ENCODE measurements at places on chromosomes 2 and 18. TPM values are rescaled to one million over a fixed set of nuclear protein-coding genes. Genes with fewer than 3 reads are reported as not detected.

DNA sequence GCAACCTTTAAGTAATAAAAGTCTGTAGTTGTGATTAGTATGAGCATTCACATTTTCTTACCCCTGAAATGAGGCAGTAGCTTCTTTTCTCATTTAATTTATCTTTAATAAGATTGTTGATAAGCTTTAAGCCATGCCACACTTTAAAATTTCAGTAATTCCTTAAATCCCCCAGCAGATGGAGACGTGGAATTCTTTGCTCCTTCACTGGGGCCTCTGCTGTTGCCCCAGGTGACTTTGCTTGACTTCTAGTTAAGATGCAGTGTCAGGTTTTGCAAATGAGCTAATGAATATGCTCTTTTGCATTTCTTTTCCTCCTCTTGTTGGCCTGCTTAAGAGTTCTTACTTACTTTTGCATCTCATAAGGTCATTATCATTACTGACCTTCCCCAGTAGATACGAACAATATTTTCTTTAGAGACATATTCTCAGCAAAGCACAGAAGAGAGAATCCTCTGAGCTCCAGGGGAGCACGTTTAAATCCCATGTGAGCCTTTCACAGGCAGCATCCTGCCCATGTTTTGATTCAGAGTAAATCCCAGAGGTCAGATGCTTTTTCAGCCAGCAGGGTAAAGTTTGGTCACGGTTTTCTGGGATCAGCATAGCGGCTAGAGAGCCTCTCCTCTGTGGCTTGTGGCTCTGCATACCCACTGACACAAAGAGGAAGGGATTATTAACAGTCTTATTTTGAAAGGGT is 222.9 kb downstream of the PTPRM start:
- no peak for DNase-seq

DNA sequence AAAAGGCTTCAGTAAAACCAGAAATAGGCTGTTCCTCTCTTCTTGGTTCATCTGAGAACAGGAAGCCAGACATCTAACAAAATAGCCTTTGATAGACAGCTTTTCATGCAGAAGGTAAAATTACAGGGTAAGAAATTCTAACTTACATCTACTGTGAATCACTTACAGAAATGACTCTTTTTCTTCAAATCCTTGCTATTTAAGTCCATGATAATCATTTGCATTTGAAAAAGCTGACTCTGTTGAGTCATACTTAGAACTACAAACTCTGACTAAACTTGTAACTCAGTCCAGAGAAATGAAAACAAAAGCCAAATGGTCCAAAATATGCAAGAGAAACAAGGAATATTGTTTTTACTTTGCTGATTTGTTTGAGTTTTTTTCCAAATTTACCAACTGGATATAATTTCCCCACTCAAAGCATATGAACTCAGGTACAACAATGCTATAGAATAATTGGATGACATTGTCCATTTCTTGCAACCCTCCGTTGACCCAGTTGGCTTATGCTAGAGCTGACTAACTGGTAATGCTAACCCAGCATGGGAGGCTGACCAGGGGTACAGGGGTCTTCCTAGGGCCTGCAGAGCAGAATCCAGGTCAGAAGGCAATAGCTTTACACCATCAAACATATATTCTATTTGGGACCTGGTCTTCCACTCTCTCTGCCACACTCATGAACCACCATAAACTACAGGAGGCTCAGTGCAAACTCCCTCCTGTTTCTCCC is 18.8 kb upstream of the MREG start:
- DNase-seq: no peak

GRCh38 chr2:97812931-97813330 is 99.6 kb downstream of the ZAP70 start:
- no peak for DNase-seq

DNA sequence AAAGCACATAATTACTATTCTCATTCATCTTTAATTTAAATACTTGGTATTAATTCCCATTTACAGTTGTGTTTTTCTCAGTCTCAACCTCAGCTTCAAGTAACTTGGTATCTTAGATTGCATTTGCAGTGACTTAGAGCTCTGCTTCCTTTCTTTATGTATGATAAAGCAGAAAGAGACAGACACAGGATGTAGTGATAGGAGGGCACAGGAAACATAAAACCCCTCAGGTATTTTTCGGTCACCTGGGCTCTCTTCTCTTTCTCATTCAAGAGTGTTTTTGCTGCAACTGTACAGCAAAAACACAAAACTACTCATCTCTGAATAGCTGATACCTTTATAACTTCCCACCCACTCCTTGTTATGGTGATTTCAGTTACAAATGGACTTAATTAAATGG is 83.1 kb downstream of the KCTD18 start:
- no peak for DNase-seq

The ADGRF3 gene
- 0.97 TPM for total RNA-seq

The CENPO gene
- total RNA-seq: 6.1 TPM

The SPATA3 gene
- total RNA-seq: not detected

The DUSP2 gene
- 33.4 TPM for total RNA-seq

GRCh38 chr2:38182492-38183003 is 106.6 kb upstream of the CYP1B1 start:
- DNase-seq: no peak

The PEX13 gene
- total RNA-seq: 25.8 TPM

DNA sequence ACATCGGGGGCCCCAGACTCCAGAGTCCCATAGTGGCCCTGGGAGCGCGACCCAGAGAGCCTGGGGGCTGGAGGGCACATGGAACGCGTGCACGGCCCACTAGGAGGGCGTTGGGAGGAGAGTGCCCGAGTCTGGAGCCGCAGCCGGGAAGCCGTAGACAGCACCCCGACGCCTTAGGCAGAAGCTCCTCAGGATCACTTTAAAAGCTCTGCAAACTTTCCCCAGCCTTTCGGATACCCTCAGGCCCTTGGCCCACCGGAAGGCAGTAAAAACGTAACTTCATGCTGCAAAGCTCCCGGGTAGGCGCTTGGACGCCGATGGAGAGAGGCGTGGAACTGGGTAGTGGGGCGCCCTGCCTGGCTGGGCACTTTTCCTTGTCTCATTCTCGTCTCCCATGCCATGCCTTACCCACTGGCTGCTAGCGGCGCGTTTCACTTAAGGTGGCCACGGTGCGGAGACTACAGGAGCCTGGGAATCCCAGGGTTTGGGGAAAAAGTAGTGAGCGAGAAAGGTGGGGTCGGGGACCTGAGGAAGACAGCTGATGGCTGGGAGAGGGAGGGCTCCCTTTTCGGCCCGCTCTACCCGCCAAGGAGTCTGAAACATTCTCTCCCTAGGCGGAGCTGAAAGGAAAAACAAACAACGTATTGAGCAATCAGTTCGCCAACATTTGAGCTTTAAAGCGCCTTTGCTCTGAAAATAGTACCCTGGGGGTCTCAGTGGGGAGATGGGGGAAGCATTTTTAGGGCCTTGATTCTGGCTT is 141.8 kb downstream of the MEIS1 start:
- no peak for DNase-seq

- DNase-seq: no peak
Measured at GRCh38 chr2:165647409-165647808, 146.6 kb downstream of the GALNT3 start.
